ENCODE measurements at places on chromosomes 4 and X. TPM values are rescaled to one million over a fixed set of nuclear protein-coding genes. Genes with fewer than 3 reads are reported as not detected.

Gene PRR32
- total RNA-seq: not detected

DNA sequence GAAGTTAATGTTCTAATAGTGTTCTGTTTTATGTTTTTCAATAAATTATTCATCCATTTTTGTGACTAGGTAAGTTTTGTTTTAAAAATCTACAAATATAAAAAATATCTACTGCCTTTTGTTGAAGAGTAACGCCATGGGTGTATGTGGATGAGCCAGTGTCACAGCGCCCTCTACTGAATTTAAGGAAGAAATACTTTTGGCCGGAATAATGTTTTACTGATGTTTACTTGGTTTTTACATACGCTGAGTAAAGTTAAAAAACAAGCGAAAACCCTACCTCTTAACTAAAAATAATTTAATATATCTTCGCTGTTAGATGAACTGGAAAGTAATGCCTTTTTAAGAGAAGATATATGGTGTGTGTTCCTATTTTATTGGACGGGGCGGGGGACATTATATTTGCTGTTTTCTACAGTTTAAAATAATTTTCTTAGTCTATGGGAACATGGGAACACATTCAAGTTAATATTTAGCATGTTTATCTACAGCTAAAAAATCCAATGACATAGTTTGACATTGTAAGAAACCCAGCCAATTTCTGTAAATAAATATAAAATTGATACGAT is 86.1 kb downstream of the CPE start:
- no peaks in the 10 kb centered on the region for H3K4me1 ChIP-seq
- H3K36me3 ChIP-seq: no peaks in the 10 kb centered on the region
- H3K27me3 ChIP-seq: no peaks in the 10 kb centered on the region
- no peak overlapping the region for H3K27ac ChIP-seq
- H3K4me3 ChIP-seq: no peak overlapping the region

- no peaks in the 10 kb centered on the region for H3K36me3 ChIP-seq
- H3K27me3 ChIP-seq: no peaks in the 10 kb centered on the region
- no peak overlapping the region for H3K4me3 ChIP-seq
- no peak overlapping the region for H3K27ac ChIP-seq
These were observed 1.1 kb upstream of the FGF16 start for GRCh38 chrX:77446029-77446585.

- H3K4me1 ChIP-seq: no peaks in the 10 kb centered on the region
- H3K36me3 ChIP-seq: no peaks in the 10 kb centered on the region
- H3K27me3 ChIP-seq: no peaks in the 10 kb centered on the region
These were observed 532 bp downstream of the ZNF827 start for GRCh38 chr4:145937971-145938611.

Gene MAGEA10
- total RNA-seq: not detected

DNA sequence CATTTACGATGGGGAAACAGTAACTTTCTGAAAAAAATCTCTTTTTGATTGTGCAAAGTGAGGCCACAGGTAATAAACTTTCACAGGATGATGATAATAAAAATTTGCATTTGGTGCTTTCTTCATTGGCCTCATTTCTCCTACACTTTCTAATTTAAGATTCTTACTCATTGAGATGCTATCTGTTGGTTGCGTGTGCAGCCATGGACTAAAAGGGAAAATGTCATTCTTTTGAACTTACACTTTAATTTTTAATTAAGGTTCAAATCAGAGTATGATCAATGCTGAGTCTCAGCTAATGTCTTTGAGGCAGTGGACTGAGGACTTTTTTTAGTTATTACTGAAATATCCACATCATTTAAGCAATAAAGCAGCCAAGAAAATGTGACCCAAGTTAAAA is 87.6 kb downstream of the SEL1L3 start:
- no peak for DNase-seq
- no peaks in the 10 kb centered on the region for H3K4me1 ChIP-seq
- H3K27me3 ChIP-seq: no peaks in the 10 kb centered on the region
- no peak overlapping the region for H3K4me3 ChIP-seq
- H3K27ac ChIP-seq: no peak overlapping the region

Data from Peyer's patch (tissue), 4 donors.